Trophoblast cell (in vitro differentiated cells and primary cell): ENCODE measurements at places on chromosomes 11 and 22.
A peak's percentile ranks its signal among the peaks of the same experiment; 100 is the strongest.

DNA sequence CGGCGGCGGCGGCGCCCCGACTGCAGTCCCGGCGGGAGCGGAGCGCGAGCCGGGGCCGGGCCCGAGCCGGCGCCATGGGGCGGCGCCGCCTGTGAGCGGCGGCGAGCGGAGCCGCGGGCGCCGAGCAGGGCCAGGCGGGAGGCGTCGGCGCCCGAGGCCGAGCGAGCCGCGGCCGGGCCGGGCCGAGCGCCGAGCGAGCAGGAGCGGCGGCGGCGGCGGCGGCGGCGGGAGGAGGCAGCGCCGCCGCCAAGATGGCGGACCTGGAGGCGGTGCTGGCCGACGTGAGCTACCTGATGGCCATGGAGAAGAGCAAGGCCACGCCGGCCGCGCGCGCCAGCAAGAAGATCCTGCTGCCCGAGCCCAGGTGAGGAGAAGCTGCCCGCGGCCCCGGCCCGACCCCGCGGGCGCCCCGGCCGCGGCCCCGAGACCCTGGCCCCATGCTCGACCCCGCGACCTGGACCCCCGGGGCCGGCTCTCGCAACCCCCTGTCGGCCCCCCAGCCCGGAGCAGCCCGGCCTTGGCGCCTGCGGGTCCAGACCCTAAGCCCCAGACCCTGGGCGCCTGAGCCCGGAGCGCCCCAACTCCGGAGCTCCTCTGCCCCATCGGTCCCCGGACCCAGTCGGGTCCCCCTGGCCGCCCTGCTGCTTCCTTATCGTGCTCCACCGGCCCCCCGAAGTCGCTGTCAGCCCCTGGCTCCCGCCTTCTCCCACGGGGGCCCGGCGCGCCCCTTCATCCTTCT is at the start of gene GRK2:
GRK2 (plus strand) TSS at position 25 of the 739 bp plus-strand sequence; CDS start at position 252, 227 bp downstream.
- peaks cover 38% of the 10 kb centered on the region for H3K4me1 ChIP-seq
- H3K27me3 ChIP-seq = no peaks in the 10 kb centered on the region
- H3K36me3 ChIP-seq = peaks cover 10% of the 10 kb centered on the region
- peak; percentile 62 for DNase-seq
- H3K4me3 ChIP-seq = peak within 1 kb of the TSS; percentile 84
- H3K27ac ChIP-seq = no peak within 1 kb of the TSS

DNA sequence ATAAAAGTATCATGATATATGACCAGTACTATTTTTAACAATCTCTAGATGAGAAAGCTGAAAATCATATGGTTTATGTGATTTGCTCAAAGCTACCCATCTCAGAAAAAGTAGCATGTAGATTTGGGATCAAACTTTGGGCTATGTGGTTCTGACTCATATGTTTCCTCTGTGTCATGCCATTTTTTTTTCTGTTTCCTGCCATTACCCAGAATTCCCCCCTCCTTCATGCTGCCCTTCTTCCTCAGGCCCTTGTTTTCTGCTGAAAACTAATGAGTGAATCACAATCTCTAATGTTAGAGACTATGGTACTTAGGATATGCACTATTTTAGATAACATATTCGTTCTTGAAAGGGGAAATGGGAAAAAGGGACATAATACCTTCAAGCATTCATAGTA is 80.7 kb downstream of the JRKL start:
- H3K4me3 ChIP-seq = no peak overlapping the region
- no peaks in the 10 kb centered on the region for H3K36me3 ChIP-seq
- DNase-seq = no peak
- H3K27me3 ChIP-seq = no peaks in the 10 kb centered on the region

GRCh38 chr22:36339171-36340065 is 48.3 kb downstream of the MYH9 start:
- no peak for DNase-seq
- H3K27ac ChIP-seq = peak overlapping the region; percentile 77

GRCh38 chr22:50476868-50477267 is 2.0 kb upstream of the SBF1 start:
- DNase-seq = no peak
- H3K27ac ChIP-seq = no peak overlapping the region
- H3K4me1 ChIP-seq = peaks cover 28% of the 10 kb centered on the region
- H3K36me3 ChIP-seq = no peaks in the 10 kb centered on the region
- H3K4me3 ChIP-seq = no peak overlapping the region

GRCh38 chr11:73241300-73241699 is 23.2 kb downstream of the P2RY2 start:
- DNase-seq = no peak
- H3K4me1 ChIP-seq = peaks cover 27% of the 10 kb centered on the region
- H3K27me3 ChIP-seq = no peaks in the 10 kb centered on the region
- H3K4me3 ChIP-seq = no peak overlapping the region
- H3K27ac ChIP-seq = no peak overlapping the region

GRCh38 chr22:29336751-29337490 is 21.4 kb upstream of the RASL10A start:
- H3K4me1 ChIP-seq = peaks cover 19% of the 10 kb centered on the region
- peak; percentile 75 for DNase-seq
- H3K27me3 ChIP-seq = no peaks in the 10 kb centered on the region
- H3K36me3 ChIP-seq = peaks cover 69% of the 10 kb centered on the region
- no peak overlapping the region for H3K27ac ChIP-seq

GRCh38 chr11:34405079-34405858 is 33.5 kb upstream of the CAT start:
- DNase-seq = no peak
- H3K27me3 ChIP-seq = no peaks in the 10 kb centered on the region
- no peak overlapping the region for H3K27ac ChIP-seq
- H3K4me1 ChIP-seq = no peaks in the 10 kb centered on the region
- no peaks in the 10 kb centered on the region for H3K36me3 ChIP-seq
